Spinal cord (tissue), 10 donors: ENCODE measurements at places on chromosomes 7 and 10.

GRCh38 chr10:105964009-105964408 is 1200.5 kb downstream of the SORCS1 start:
- H3K36me3 ChIP-seq = no peaks in the 10 kb centered on the region
- no peak overlapping the region for H3K4me3 ChIP-seq
- DNase-seq = no peak
- no peak overlapping the region for H3K27ac ChIP-seq

GRCh38 chr7:54330216-54330800 is 211.9 kb upstream of the VSTM2A start:
- H3K4me3 ChIP-seq = no peak overlapping the region
- no peaks in the 10 kb centered on the region for H3K36me3 ChIP-seq
- DNase-seq = no peak
- no peak overlapping the region for H3K27ac ChIP-seq
- H3K4me1 ChIP-seq = peaks cover 3% of the 10 kb centered on the region

DNA sequence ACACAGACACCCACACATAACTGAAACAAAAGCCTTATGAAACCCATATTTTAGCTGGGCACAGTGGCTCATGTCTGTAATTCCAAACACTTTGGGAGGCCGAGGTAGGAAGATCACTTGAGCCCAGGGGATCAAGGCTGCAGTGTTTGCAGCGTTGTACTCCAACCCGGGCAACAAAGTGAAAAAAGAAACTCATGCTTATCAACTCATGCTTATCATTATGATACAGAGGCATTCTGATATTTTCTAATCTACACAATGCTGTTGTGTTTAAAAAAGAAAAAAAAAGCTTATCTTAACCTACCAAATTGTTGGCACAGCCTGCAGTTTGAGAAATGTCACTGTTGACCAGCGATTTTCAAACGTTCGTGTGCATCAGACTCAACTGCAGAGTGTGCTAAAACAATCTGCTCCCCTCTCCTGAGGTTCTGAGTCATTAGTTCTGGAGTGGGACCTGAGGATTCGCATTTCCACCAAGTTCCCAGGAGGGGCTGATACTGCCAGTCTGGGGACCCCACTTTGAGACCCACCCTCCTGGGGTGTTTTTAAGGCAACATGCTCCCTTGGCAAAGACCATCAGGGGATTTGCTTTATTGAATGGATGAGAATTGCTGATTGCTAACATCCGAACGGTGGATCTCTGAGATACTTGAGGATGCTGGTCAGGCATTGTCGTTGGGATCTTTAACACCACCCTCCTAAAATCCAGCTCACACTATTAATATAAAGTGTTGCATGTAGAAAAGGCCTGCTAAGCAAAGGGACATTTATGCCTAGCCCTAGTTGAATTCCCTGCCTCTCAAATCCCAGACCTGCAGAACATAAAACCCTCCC is 16.2 kb downstream of the CHST3 start:
- H3K4me1 ChIP-seq = peaks cover 100% of the 10 kb centered on the region
- no peak for DNase-seq
- peak overlapping the region; percentile 88 for H3K27ac ChIP-seq
- H3K27me3 ChIP-seq = no peaks in the 10 kb centered on the region

DNA sequence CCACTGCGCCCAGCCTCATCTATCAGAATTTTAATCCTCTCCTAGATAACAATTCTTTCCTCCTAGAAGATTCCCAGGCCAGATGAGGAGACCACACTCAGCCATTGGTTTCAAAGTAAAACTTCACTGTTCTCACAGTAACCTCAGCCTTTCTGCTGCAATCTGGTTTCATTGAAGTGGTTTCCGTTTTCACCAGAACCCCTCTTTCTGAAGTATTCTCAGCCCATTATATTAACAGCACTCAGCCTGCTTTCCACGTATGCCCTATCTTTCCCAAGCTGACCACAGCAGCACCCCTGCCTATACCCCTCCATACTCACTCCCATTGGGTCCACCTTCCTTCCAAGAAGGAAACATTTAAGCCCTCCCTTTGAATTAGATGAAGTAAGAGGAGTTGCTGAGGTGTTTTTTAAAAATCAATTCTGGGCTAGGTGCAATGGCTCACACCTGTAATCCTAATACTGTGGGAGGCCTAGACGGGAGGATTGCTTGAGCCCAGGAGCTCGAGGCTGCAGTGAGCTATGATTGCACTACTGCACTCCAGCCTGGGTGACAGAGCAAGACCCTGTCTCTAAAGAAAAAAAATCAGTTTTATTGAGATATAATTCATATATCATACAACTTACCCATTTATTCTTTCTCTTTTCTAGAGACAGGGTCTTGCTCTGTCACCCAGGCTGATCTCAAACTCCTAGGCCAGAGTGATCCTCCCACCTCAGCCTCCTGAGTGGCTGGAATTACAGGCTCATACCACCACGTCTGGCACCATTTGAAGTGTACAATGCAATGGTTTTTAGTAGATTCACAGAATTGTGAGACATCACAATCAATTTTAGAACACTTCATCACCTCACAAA is 11.3 kb downstream of the PLAU start:
- H3K4me1 ChIP-seq = peaks cover 3% of the 10 kb centered on the region
- no peaks in the 10 kb centered on the region for H3K27me3 ChIP-seq
- H3K4me3 ChIP-seq = no peak overlapping the region

DNA sequence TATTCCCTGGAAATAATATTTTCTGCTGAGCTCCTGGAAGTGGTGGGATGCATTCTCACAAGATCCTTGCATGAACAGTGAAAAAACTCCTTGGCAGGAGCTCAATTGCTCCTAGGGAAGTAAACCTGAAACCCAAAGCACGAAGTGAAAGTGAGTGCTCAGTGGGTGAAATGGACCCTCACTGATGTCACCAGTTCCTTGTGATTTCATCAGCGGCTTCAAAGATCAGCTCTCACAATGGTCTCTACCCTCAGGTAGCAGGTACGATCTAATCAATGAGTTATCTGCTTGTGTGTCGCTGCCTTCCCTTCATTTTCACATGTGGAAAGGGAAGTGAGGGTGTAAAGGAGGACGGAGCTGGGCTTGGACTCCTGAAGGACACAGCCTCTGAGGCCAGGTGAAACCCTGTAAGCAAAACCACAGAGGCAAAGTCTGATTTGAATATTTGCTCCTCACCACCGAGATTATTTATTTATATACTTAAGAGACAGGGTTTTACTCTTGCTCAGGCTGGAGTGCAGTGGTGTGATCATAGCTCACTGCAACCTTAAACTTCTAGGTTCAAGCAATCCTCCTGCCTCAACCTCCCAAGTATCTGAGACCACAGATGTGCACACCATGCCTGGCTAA is 255.4 kb upstream of the LYZL1 start:
- DNase-seq = no peak
- H3K27me3 ChIP-seq = no peaks in the 10 kb centered on the region
- H3K4me1 ChIP-seq = no peaks in the 10 kb centered on the region

DNA sequence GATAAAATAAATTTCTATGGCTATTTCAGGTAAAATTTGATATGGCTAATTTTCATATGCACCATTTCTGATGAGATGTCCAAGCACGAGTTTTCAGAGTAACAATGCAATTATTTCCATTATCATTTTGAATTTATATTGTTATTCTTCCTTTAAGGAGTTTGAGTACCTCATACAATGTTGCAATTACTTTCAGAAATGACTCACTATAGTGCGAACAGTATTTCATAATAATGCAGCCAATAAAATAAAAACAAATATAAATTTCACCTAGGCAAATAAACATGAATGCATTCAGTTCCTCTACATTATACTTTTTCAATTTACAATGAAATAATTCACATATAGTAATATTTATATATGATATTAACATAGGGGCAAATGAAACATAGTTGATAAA is 78.8 kb upstream of the LRRN3 start:
- no peaks in the 10 kb centered on the region for H3K4me1 ChIP-seq
- no peak overlapping the region for H3K27ac ChIP-seq
- DNase-seq = no peak
- H3K27me3 ChIP-seq = no peaks in the 10 kb centered on the region
- no peak overlapping the region for H3K4me3 ChIP-seq
